ENCODE measurements at places on chromosomes 3 and 15. TPM values are rescaled to one million over a fixed set of nuclear protein-coding genes. Genes with fewer than 3 reads are reported as not detected.

Gene MNS1
- 16.2 TPM for total RNA-seq

Gene EPHA3
- total RNA-seq = not detected

Gene GP5
- total RNA-seq = not detected

GRCh38 chr3:165753560-165753959, 83.7 kb downstream of the BCHE start:
- no peaks in the 10 kb centered on the region for H3K36me3 ChIP-seq
- no peaks in the 10 kb centered on the region for H3K27me3 ChIP-seq
- DNase-seq = no peak
- no peak overlapping the region for H3K4me3 ChIP-seq

GRCh38 chr3:174869448-174869847, 10.3 kb downstream of the NAALADL2 start:
- DNase-seq = no peak
- H3K36me3 ChIP-seq = no peaks in the 10 kb centered on the region
- H3K4me3 ChIP-seq = no peak overlapping the region
- no peaks in the 10 kb centered on the region for H3K27me3 ChIP-seq
- H3K4me1 ChIP-seq = no peaks in the 10 kb centered on the region

GRCh38 chr3:187027531-187028278, 97.4 kb downstream of the ST6GAL1 start:
- no peak overlapping the region for H3K4me3 ChIP-seq
- H3K36me3 ChIP-seq = no peaks in the 10 kb centered on the region
- no peaks in the 10 kb centered on the region for H3K4me1 ChIP-seq
- no peak overlapping the region for H3K27ac ChIP-seq

- no peak overlapping the region for H3K27ac ChIP-seq
- no peaks in the 10 kb centered on the region for H3K4me1 ChIP-seq
- no peak for DNase-seq
- H3K27me3 ChIP-seq = no peaks in the 10 kb centered on the region
- H3K4me3 ChIP-seq = no peak overlapping the region
These were observed 53.3 kb upstream of the ETV5 start for GRCh38 chr3:186162221-186162620.

GRCh38 chr3:122890077-122890719, 95.3 kb downstream of the SLC49A4 start:
- H3K27me3 ChIP-seq = no peaks in the 10 kb centered on the region
- peaks cover 40% of the 10 kb centered on the region for H3K4me1 ChIP-seq
- H3K36me3 ChIP-seq = no peaks in the 10 kb centered on the region

DNA sequence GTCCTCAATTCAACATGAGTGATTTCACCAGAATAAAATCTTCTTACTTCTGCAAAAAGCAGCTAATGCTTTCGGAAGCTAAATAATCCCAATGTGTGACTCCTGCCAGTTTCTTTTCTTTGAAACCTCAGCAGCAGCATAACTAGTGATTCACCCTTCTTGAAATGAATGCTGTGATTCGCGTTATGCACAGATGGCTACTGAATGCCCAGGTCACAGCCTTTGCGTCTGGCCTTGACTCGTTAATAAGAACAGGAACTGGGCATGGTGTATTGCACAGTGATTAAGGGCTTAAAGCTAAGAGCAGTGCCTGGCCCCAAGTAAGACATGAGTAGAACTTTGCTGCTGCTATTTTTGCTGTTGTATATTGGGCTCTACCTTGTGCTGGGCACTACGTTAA, 19.0 kb downstream of the CGNL1 start:
- DNase-seq = no peak
- H3K4me3 ChIP-seq = no peak overlapping the region
- no peak overlapping the region for H3K27ac ChIP-seq
- H3K36me3 ChIP-seq = no peaks in the 10 kb centered on the region
- no peaks in the 10 kb centered on the region for H3K4me1 ChIP-seq

DNA sequence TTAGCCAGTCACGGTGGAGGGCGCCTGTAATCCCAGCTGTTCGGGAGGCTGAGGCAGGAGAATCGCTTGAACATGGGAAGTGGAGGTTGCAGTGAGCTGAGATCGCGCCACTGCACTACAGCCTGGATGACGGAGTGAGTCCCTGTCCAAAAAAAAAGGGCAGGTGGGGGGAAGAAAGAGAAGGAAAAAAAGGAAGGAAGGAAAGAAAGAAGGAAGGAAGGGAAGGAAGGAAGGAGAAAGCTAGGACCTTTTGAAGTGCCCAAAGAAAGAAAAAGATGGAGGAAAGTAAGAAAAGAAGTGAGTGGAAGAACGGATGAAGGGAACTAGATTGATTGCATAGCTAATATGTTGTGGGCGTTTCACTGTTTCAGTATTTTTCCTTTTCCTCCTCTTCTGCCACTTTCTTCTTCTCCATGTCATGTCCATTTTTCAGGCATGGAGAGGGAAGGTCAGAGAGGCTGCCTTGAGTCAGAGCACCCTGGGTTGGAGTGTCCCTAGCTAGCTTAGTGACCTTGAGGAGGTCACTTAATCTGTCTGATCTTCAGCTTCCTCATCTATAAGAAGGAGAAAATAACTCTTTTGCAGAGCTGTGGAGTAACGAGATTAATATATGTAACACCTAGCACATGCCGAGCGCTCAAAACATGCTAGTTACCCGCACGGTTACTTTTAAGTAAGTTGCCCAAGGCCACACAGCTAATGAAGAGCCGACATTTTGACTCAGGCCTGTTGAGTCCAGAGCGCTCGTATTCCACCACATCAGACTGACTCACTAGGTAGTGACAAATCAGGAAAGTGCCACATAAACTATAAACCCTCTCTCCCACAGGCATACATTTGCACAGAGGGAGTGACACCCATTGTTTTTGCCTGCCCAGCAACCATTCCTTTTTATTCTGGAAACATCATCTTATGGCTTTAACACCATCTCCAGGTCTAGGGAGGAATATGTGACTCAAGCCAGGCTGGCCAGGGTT, 42.2 kb downstream of the BHLHE40 start:
- H3K27ac ChIP-seq = peak overlapping the region; percentile 96
- H3K27me3 ChIP-seq = no peaks in the 10 kb centered on the region
- H3K4me3 ChIP-seq = no peak overlapping the region
- DNase-seq = peak; percentile 53
- H3K36me3 ChIP-seq = no peaks in the 10 kb centered on the region

- DNase-seq = no peak
- no peak overlapping the region for H3K4me3 ChIP-seq
- no peak overlapping the region for H3K27ac ChIP-seq
- no peaks in the 10 kb centered on the region for H3K36me3 ChIP-seq
These were observed 274.6 kb downstream of the NTRK3 start for GRCh38 chr15:87981969-87982368.

DNA sequence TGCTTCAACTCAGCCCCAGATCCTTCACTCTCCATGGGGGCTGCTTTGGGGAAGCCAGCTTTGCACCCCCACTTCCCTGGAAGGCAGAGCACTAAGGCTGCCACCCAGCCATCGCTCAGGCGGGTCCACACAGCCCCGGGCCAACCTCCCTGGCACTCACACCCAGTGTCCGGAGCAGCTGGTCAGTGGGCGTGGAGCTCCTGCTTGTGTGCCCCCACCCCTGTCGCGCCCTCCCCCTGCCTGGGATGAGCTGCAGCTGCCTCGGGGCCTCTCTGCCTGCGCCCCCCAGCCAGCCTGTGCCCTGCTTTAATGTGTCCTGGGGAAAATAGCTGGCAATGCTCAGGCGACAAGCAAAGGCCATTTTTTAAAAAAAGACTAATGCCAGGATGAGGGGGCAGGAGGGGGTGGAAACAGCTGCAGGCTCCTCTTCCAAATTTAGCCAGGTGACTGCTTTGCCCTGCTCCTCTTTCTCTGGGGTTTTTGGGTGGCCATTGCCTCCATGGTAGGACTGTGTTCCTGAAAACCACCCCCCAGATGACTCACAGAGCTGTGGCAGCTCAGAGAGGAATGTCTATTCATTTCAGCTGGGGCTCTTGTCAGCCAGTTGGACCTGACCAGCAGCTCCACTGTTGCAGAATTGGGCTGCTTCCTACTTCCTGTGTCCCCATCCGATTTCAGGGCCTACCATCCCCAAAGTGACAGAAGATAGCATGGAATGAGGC, 65.0 kb downstream of the CEMIP start:
- no peaks in the 10 kb centered on the region for H3K27me3 ChIP-seq
- H3K36me3 ChIP-seq = no peaks in the 10 kb centered on the region
- H3K27ac ChIP-seq = peak overlapping the region; percentile 94
- peak; percentile 91 for DNase-seq

GRCh38 chr3:172179680-172180399, 140.5 kb downstream of the FNDC3B start:
- H3K36me3 ChIP-seq = peaks cover 39% of the 10 kb centered on the region
- no peak overlapping the region for H3K4me3 ChIP-seq

DNA sequence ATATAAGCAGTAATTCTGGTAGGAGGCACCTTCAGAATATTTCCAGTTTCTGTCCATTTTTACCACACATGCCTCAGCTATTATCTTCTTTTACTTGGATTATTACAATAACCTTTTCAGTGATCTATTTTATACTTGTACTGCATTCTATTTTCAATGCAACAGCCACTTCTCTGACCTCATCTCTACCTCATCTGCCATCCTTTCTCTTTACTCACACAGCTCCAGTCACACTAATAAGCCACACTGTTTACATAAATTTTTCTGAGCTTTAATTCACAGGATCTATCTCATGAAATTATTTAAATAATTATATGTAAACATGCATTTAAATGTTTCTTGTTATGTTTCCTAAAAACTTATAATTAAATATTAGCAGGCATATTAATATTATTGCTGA, 47.3 kb upstream of the BCHE start:
- DNase-seq = no peak
- no peak overlapping the region for H3K4me3 ChIP-seq
- H3K27ac ChIP-seq = no peak overlapping the region
- no peaks in the 10 kb centered on the region for H3K4me1 ChIP-seq

- H3K4me3 ChIP-seq = no peak overlapping the region
- no peak for DNase-seq
- peaks cover 40% of the 10 kb centered on the region for H3K4me1 ChIP-seq
- no peaks in the 10 kb centered on the region for H3K27me3 ChIP-seq
- H3K27ac ChIP-seq = no peak overlapping the region
- no peaks in the 10 kb centered on the region for H3K36me3 ChIP-seq
These were observed 16.2 kb upstream of the ANKDD1A start for GRCh38 chr15:64895285-64896065.
